ENCODE measurements at places on chromosomes 11 and 22.

DNA sequence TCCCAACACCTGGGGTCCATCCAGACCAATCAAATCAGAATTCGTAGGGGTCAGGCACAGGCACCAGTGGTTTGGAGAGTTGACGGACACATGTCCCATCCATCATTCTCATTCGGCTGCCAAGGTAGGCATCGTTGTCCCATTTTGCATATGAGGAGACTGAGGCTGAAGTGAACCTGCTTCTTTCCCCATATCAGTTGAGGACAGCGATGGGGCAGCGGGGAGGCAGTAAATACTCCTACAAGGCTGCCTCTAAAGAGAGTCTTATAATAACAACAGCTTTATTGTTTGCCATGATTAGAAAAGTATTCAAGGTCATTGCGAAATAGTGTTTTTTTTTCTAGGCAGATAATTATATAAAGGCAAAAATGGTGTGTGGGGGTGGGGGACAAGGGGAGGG is 1.6 kb upstream of the BEST1 start:
- no peak for DNase-seq

DNA sequence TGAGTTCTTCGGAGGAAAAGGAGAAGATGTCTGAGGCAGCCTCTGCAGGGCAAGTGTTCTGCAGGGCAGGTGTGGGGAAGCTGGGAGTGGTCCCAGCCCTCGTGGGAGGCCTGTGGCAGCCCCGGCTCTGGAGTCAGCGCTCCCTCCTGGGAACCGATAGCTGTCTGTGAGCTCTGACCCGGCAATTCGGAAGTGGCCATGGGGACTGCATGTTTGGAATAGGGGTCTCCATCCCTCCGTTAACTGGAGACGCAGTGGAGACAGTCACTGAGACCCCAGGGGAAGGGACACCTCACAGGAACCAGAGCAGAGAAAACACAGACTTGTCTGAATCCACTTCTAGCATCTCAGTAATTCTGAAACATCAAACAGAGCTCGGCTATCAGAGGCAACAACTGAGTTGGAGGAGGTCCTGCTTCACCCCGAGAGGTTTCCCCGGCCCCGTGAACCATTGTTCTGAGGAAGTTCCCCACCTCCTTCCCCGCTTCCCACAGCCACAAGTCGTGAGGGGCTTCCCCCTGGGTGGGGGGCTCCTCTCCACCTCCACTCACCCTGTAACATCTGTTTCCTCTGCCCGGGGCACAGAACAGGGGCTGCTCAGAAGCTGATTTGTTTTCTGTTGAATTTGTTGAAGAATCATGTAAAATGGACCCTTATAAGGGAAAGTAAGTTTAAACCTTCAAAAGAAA is 99.6 kb downstream of the BRD1 start:
- DNase-seq, result peak; percentile 20

DNA sequence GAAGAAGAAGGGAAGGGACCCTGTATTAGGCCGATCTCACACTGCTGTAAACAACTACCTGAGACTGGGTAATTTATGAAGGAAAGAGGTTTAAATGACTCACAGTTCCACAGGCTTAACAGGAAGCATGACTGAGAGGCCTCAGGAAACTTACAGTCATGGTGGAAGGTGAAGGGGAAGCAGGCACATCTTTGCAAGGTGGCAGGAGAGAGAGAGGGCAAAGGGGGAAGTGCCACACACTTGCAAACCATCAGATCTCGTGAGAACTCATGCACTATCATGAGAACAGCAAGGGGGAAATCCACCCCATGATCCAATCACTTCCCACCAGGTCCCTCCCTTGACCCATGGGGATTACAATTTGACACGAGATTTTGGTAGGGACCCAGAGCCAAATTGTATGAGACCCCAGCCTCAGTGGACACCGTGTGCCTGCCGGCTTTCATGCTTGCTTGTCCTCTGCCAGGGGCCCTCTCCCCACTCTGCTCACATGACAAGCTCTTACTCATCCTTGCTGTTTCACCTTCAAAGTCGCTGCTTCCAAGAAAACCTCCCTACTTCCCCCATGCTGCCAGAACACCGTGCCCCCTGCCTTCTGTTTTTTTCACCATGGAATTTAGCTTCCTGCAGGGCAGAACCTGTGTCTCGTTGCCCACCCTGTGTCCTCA is 23.3 kb upstream of the PPFIA1 start:
- no peak for DNase-seq

DNA sequence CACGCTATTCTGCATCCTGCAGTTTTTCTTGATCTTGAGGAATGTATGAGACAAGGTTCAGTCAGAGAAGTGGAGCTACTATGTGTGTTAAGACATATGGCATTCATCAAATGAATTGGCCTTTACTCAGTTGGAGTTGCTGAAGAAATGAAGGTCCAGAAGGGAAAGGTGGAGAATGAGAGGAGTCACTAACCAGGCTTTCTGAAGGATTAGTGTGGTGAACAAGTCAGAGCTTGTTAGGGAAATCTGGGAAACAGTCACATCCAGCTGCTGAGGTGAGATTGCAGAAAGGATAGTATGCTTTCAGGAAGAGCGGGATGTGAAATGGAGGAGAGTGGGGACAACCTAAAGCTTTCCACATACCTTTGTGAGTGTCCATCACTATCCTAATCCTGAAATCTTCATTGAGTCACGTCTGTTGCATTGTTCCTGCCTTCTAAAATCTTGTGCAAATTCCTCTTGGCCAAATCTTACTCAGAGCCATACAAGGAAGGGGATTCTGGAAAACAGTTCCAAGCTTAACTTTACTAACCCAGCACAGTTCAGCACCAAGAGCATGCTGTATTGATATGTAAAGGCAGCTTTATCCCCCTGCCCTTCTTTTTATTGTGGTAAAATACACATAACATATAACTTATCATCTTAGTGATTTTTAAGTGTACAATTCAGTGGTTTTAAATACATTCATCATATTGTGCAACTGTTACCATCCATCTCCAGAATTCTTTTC is 11.4 kb upstream of the PITPNB start:
- no peak for DNase-seq

GRCh38 chr22:24285245-24285644 is 14.6 kb downstream of the SPECC1L start:
- DNase-seq, result no peak

DNA sequence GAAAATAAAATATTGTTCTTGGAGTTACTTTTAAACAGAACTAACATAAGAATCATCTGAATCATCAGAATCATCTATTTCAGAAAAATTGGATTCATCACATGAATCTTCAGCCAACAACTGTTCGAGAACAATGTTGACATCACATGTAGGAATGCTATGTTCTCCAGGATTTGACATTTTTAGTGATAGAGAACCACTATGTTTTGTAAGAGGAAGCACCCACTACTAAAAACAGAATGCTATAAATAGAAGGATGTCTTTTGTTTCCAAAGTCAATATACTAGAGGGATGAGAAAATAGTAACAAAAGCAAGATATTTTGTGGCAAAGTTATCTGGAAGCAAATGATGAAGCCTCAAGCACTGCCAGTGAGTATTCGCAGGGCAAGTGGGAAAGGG is 263.4 kb upstream of the DDI1 start:
- DNase-seq, result no peak

- no peak for DNase-seq
Measured at GRCh38 chr11:67195971-67196456, 70.3 kb upstream of the GRK2 start.

DNA sequence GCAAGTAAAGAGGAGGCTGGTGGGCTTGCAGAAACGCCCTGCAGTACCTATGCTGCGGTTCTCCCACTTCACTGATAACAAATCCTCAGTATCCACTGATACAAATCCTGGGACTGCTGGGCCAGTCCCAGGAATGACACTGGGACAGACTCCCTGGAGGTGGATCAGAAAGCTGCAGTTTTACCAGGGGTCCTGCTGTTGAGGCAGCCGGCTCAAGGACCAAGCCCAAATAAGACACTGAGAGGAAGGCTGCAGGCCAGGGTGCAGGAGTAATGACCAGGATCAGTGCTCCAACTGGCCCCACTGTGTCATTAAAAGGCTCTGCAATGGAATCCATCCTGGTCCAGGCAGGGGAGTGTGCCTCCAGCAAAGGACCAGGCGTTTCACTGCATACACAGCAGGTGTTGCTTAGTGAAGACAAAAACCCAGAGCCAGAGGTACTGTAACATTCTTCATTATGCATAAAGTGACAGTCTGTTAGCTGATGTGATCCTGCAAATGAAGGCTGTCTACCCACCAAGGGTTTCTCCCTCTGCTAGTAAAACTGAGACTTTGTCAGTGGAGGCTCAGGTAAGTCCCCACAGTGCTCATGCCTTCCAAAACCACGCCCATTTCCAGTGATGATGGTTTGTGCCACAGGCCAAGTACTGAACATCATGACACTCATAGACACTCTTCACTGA is 1.4 kb upstream of the C22orf39 start:
- DNase-seq, result no peak

DNA sequence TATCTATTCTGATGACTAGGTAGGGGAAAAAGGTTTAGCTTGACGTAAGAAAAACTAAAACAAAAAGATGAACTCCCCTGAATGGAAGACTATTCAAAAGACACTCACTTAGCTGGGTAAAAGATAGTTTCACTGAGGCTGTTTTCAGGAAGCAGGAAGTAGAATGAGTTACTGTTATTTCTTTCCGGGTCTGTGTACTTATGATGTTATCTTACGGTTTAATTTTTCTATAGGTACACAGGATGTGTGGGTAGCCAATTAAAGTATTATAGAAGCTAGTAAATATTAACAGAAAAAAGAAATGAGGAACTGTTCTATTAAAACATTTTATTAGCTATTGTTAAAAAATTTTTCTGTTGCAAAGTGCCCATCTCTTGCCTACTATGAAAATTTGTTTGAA is 45.8 kb upstream of the MMP7 start:
- DNase-seq, result no peak

- DNase-seq, result no peak
Measured at GRCh38 chr22:26474682-26475081, 8.9 kb downstream of the HPS4 start.

- DNase-seq, result no peak
Measured at GRCh38 chr11:18253233-18253632, 4.8 kb upstream of the SAA2 start.

DNA sequence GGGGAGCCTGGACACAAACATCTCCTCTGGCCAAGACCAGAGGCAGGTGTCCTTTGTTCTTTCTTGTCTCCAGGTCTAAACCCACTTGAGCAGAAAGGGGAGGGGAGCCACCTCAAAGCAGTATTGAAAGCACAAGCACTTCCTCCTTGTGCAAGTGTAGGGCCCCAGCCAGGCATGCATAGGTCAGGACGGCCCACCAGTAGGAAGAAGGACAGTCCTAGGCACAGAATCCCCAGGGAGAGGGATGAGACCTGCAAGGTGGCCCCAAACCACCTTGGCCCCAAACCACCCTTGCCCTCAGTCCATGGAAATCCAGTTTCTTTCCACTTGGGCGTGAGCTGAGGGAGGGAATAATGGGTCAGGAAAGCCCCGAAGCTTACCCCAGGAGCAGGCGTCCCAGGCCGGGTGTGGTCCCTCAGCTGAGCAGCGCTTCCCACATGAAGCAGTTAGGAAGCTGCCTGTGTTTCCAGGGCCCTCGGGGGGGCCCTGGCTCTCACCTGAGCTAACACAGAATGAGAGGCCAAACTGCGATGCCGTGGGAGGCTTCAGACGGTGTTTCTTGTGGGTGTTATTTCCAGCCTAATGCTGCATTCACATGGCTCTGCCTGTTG is 20.4 kb upstream of the IGSF9B start:
- DNase-seq, result no peak

DNA sequence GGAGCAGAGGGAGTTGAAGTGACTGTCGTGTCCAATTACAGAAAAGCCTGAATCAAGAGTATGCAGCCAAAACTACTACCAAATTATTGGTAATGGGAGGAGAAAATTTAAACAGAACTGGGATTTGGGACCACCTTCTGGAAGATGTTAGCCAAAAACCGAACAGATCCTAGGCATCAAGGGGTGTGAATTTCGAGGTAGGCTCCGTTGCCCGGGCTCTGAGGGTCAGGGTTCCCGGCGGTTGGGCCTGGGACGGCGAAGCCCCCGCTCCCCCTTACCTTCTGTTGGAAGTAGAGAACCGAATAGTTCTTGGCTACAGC is 313 bp downstream of the PRCP start:
- DNase-seq, result no peak

- no peak for DNase-seq
Measured at GRCh38 chr11:115247361-115247760, 256.9 kb downstream of the CADM1 start.

GRCh38 chr22:30809086-30809485 is 114.4 kb downstream of the OSBP2 start:
- no peak for DNase-seq

DNA sequence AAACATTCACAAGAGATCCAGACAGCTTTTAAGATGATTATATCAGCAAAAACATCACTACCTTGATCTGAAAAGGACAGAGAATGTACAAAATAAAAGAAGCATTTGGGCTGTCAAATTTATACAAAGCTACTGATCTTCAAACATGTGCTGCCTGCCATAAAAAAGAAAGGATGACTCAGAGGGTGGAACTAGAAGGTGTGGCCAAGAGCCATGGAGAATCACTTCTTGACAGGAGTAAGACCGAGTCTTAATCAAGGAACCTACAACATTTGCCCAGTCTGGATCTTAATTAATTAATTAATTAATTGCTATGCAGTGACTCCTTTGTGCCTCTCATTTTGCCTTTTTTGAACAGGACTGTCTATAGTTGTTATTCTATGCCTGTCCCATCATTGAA is 33.2 kb downstream of the C11orf96 start:
- no peak for DNase-seq

DNA sequence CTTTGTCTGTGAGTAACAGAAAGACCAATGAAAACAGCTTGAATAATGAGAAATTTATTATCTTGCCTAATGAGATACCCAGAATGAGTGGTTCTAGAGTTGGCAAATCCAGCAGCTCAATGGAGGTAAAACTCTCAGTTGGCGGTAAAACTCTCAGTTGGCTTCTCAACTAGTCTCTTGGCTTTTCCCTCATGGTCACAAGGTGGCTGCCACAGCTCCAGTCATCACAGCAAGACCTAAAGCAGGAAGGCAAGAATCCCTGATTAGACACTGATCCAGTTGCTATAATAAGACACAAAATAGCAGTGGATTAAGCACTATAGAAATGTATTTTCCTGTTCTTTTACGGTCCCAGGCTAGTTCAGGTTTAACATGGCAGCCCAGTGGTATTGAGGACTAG is 37.5 kb upstream of the TSPAN18 start:
- no peak for DNase-seq

- no peak for DNase-seq
Measured at GRCh38 chr22:41000941-41001721, 50.0 kb downstream of the RBX1 start.

DNA sequence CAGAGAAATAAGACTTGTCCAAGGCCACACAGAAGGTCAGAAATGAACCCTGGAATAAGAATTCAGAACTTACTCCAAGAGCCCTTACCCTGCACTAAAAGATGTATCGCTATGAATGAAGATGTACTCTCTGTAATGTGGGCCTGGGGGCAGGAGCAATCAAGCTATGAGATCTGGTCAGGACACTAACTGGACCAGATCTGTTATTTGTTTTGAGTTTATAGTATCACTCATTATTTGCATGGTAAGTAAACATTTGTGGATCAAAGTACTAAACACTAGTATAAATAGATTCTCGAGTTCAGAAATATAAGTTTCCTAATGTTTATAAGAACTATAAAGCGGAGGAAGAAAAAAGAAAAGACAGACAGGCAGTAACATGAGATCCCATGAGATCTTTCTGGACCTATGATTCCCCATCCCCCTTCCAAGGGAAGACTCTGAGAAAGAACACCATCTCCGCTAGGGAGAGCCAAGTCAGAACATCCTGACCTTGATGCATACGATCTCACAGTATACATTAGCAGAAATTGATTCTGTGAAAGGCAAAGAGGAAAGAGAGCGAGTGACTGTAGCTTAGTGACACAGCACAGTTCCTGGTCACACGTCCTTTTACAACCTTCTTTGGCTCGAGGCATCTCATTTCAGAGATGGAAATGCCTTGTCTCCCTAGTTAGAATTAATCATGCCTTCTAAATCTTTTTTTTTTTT is 71.2 kb downstream of the USP35 start:
- DNase-seq, result no peak

Measured in GDM1 (cell line).